Right atrium auricular region (tissue), 2 donors: ENCODE measurements at places on chromosomes 1 and 21. TPM values are rescaled to one million over a fixed set of nuclear protein-coding genes. Genes with fewer than 3 reads are reported as not detected.

DNA sequence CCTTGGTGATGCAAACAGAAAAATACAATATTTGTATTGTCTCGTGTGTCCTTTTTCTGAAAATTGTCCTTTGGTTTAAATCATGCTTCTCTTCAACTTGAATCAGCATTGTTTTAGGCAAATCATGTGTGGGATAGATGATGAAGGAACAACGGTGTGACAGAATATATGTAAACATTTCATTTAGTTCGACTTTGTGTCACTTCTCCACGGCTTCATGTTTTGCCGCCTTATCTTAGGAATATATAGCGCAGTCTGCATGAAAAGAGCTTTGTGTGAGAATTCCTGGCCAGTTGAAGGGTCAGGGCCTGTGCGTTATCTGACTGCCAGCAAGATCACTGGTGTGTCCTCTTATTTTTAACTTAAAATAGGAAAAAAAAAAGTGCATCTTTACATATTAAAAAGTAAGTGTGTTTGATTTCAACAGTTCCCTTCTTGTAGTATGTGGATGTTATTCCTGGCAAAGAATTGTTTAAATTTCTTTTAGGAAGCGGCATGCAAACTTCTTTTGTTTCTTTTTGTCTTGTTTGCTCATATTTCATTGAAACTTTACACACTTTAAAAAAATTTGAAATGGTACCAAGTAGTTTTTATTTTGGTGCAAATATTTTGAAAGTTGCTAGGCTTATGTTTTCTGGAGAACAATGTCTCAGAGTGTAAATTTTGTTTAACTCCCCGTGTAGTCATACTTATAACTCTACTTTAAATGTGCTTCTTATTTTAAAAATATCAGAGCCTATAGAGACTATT lies 465.2 kb downstream of the USP25 start:
- H3K36me3 ChIP-seq = no peaks in the 10 kb centered on the region
- no peak for DNase-seq
- H3K27ac ChIP-seq = peak overlapping the region; percentile 81
- H3K27me3 ChIP-seq = no peaks in the 10 kb centered on the region
- peaks cover 6% of the 10 kb centered on the region for H3K4me1 ChIP-seq

The KCNJ6 gene
- total RNA-seq = not detected

DNA sequence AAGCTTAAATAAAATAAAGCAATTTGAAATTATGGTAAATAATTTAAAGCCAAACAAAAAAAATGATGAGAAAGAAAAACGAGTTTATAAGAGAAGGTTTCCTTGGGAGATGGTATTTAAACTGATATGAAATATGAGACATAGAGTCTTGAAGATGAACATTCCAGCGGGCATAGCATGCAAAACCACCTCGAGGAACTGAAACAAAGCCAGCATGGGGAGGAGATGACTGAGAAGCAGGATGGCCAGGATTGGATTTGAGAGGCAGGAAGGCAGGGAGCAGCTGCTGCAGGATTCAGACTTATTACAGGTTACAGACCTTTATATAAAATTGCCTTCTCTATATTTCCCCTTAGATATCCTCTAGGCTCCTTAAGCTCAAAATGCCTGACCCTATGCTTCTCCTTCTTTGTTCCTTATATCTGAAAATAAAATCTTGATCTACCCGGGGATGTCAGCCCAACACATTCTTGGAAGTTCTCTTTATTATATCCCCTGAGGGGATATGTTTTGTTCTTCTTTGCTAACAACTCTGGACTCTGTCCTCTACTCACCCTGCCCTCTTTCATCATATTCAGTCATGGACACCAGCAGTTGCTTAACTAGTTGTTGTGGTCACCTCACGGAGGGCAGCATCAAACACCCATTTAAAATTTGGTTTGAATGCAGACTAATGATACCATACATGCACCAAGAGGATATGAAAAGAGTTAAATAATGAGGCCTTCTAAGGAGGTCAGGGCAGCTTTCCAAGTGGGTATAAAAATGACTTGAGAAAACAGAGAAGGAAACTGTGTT lies 719.1 kb upstream of the B3GALT2 start:
- no peaks in the 10 kb centered on the region for H3K4me1 ChIP-seq
- no peak overlapping the region for H3K4me3 ChIP-seq
- H3K27me3 ChIP-seq = no peaks in the 10 kb centered on the region
- H3K27ac ChIP-seq = no peak overlapping the region
- H3K36me3 ChIP-seq = no peaks in the 10 kb centered on the region

GRCh38 chr1:77552626-77553025 lies 129.8 kb downstream of the ZZZ3 start:
- no peaks in the 10 kb centered on the region for H3K36me3 ChIP-seq
- DNase-seq = no peak
- H3K27me3 ChIP-seq = no peaks in the 10 kb centered on the region

- H3K4me1 ChIP-seq = no peaks in the 10 kb centered on the region
- H3K27me3 ChIP-seq = no peaks in the 10 kb centered on the region
- H3K4me3 ChIP-seq = no peak overlapping the region
- H3K36me3 ChIP-seq = no peaks in the 10 kb centered on the region
Observed at GRCh38 chr21:37983336-37984095, 67.3 kb upstream of the KCNJ6 start.

- no peak for DNase-seq
- H3K27me3 ChIP-seq = peaks cover 26% of the 10 kb centered on the region
- no peaks in the 10 kb centered on the region for H3K36me3 ChIP-seq
- H3K27ac ChIP-seq = no peak overlapping the region
Observed at GRCh38 chr1:228006034-228006785, 588 bp upstream of the WNT3A start.

DNA sequence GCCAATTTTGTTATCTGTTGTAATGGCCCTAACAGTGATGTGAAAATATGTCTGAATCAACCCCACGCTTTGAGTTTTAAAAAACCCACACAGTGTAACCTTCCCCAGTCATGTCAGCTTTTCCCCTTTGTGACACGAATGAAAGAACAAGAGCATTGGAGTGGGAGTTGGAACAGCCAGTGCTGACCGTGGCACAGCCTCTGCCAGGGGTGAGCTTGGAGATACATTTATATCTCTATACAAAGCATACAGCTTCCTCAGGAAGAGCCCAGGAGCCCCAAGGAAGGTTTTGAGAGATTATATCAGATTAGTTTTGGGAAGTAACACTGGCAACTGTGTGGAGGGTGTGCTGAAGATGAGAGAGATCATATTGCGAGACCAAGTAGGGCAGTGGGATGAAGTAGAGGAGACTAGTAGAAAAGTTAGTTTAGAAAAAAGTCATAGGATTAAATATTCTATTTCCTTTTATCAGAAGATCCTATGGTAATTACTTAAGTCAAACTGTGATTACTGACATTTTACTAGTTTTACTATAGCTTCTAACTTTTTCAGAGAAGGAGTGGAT lies 15.9 kb downstream of the LRRC8B start:
- H3K27ac ChIP-seq = no peak overlapping the region
- DNase-seq = no peak
- no peaks in the 10 kb centered on the region for H3K27me3 ChIP-seq
- peaks cover 13% of the 10 kb centered on the region for H3K4me1 ChIP-seq
- no peak overlapping the region for H3K4me3 ChIP-seq

- H3K36me3 ChIP-seq = no peaks in the 10 kb centered on the region
- no peak for DNase-seq
- no peak overlapping the region for H3K4me3 ChIP-seq
- H3K27ac ChIP-seq = no peak overlapping the region
- peaks cover 21% of the 10 kb centered on the region for H3K4me1 ChIP-seq
Observed at GRCh38 chr1:6866825-6867224, 81.6 kb downstream of the CAMTA1 start.

GRCh38 chr1:55280731-55281130 lies 65.6 kb upstream of the USP24 start:
- no peak for DNase-seq
- no peak overlapping the region for H3K4me3 ChIP-seq
- no peaks in the 10 kb centered on the region for H3K4me1 ChIP-seq
- no peak overlapping the region for H3K27ac ChIP-seq
- no peaks in the 10 kb centered on the region for H3K27me3 ChIP-seq
- H3K36me3 ChIP-seq = no peaks in the 10 kb centered on the region

The AIRE gene
- total RNA-seq = not detected

The H3-3A gene
- 279 TPM for total RNA-seq

The RER1 gene
- total RNA-seq = 47.2 TPM

The POU3F1 gene
- not detected for total RNA-seq

The CFAP74 gene
- total RNA-seq = not detected

DNA sequence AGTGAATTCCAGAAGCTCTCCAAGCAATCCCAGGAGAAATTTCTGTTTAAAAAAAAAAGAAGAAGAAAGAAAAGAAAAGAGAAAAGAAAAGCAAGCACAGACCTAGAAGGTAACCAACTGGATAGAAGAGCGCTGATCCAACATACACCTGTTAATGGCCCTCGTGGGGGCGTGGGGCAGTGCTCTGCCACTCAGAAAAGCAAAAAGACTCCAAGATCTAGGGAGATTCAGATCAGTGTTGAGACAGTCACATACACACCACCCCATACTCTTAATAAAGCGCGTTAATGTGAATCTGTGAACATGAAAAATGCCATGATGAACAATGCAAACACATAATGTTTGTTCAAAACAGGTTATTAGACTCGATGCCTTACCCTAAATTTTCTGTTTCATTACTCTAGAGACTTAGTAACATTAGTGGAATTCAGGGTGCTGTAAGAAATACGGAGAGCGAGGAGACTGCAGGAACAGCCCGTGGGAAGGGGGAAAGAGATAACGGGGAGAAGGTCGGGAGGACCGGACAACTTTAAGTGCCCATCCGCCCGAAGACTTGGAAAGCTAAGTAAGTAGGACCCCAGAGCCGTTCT lies 406 bp downstream of the NME7 start:
- no peaks in the 10 kb centered on the region for H3K4me1 ChIP-seq
- peak overlapping the region; percentile 74 for H3K4me3 ChIP-seq
- H3K27me3 ChIP-seq = no peaks in the 10 kb centered on the region

GRCh38 chr1:52751589-52752483 lies 25.6 kb downstream of the ZYG11B start:
- H3K4me1 ChIP-seq = peaks cover 46% of the 10 kb centered on the region
- peaks cover 4% of the 10 kb centered on the region for H3K36me3 ChIP-seq
- H3K27ac ChIP-seq = peak overlapping the region; percentile 4
- no peak for DNase-seq

GRCh38 chr1:151147132-151147503 lies 687 bp upstream of the SEMA6C start:
- no peaks in the 10 kb centered on the region for H3K36me3 ChIP-seq
- no peak for DNase-seq
- peak overlapping the region; percentile 88 for H3K27ac ChIP-seq
- H3K4me1 ChIP-seq = peaks cover 48% of the 10 kb centered on the region
- peak overlapping the region; percentile 81 for H3K4me3 ChIP-seq
